ENCODE measurements at places on chromosomes 2 and 18.

DNA sequence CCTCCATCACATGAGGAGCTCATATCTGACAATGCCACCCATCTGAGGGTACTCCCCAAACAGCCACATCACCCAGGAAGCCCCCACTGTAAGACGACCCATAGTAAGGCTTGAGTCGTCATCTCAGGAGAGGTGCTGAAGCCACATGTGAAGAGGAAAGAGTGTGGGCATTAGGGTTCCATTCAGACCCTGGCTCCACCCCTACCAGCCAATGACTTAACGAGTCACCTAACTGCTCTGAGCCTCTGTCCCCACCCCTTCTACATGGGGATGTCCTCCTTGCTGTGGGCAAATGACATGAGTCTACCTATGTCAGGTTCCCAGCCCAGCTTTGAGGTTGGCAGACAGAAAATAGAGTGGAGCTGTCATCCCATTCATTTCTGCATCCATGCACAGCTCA is 46.3 kb downstream of the C1QL2 start:
- no peak for DNase-seq

DNA sequence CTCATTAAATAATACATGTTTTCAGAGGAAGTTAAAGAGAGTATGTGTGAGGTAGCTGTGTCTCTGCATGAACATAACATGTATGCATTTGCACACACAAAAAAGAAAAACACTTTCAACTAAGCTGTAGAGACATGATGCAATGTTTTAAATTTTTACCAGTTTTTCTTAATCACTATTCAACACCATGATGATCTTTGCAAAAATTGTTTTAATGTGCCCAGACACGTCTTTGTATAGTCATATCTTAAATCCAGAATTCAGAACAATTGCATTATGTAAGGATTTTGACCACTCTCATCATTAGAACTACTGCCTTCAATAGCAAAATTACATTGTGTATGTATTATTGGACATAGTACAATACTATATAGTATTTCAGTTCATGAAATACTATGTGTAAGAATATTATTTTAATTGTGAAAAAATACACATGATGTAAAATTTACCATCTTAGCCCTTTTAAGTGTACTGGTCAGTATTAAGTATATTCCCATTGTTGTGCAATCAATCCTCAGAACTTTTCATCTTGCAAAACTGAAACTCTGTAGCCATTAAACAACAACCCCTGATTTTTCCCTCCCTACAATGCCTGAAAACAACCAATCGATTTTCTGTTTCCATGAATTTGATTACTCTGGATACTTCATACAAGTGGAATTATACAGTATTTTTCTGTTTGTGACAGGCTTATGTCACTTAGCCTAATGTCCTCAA is 104.5 kb upstream of the ACVR2A start:
- DNase-seq = no peak

DNA sequence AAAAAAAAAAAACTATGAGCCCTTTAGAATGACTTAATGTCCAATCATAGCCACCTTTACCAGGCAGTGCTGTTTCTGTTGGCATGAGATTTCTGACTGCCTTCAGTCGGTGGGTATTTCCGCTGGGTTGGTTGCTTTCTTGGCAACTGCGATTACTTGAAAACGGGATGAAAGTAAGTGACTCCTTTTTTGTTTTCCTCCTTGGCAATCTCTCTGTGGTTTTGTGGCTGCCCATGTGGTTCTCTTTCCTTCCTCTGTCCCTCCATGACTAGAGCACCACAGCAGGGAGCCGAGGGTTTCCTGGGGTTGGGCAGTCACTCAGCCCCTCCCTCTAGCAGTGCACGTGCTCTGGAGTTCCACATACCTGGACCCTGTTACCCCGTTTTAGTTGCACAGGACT is 112.1 kb downstream of the KLHL29 start:
- DNase-seq = no peak

DNA sequence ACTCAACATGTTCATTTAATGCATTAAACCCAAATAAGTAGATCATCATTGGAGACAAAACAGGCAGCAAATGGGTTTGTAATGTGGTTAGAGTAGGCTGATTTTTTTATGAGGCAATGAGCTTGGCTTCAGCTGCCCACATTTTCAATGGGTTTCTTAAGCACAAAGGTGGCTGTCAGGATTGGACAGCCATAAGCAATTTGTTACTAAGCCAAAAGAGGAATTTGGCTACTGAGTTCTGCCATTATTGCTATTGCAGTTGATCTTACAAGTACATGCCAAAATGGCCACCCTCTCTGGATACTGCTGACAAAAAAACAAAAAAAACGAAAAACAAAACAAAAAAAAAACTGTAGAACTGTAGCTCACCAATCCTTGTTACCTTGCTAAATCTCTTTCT is 1348.0 kb upstream of the PIK3C3 start:
- no peak for DNase-seq

GRCh38 chr2:217943446-217944321 is 59.1 kb downstream of the TNS1 start:
- peak; percentile 73 for DNase-seq

DNA sequence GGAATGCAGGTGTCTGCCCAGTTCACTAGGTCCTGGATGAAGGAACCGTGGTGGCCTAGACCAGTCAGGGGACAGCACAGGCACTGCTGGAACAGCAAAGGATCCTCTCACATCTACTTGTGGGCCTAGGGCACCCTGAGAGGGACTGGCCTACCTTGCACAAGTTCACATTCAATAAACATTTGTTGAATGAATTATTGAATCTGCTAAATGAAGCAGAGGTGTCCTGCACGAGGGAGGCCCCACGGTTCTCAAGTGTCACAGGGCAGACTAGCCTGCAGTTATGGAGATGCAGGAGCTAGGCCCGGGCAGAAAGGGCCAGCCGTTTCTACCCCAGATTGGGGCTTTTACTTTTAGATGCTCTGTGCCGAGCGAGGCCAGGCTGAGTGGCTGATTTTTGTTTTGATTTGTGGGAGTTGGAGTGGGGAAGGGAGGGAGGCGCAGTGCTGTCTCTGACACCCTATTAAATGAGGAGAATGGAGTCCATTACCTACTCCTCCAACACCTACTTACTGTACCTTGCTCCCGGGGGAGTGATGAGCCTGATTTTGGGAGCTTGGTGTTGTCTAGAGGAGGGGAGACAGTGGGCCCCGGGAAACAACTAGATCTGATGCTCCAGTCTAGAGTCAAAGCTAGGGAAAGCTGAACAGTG is 18.4 kb downstream of the SH2D6 start:
- no peak for DNase-seq

DNA sequence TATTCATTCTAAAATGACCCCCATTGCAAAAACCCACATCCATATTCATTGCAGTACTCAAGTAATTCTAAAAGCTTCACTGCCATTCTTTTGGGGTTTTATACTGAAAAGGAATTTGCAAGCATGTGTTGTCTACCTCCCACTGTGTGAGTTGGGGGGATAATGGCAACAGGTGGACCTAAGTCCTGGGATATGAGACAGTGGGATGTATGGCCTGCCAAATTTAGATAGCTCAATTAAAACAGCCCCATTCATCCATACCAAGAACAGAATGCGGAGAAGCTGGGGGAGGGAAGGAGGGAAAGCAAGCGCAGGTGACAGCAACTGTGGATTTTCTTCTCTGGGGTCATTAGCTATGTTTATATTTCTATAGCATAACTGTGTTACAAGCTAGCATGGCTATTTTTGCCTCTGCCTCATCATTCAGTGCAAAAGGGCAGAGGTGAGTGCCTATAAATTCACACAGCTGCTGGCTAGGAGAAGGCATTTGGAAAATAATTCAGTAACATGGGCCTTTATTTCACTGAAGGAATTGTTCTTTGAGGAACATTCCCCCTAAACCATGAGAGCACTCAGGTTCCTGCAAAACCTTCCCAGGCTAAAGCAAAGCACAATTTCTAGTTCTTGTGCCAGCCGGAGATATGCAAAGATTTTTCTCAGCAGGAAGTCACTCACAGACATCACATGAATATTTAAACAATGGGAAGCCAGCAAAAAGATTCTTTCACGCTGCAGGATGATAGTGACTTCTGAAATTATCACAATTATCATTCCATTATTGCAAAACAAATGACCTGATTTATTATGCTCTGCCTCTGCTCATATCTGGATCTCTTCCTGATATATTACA is 393.9 kb upstream of the ACVR2A start:
- no peak for DNase-seq

GRCh38 chr2:163407296-163407695 is 328.5 kb downstream of the FIGN start:
- DNase-seq = no peak

DNA sequence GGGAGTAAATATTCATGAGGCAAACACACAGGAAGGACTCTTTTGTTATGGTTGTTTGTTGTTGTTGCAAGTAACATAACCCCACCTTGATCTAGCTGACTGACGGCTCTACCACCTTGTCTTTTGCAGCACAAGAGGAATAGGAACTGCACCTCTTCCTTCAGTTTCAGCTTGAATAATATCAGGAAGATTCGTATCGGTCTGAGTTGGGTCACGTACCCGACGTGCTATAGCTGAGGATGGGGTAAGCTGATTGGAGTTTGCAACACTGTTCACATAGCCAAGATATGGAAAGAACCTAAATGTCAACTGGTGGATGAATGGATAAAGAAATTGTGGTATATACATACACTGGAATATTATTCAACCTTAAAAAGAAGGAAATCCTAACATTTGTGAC is 14.5 kb upstream of the IL1RN start:
- DNase-seq = no peak

DNA sequence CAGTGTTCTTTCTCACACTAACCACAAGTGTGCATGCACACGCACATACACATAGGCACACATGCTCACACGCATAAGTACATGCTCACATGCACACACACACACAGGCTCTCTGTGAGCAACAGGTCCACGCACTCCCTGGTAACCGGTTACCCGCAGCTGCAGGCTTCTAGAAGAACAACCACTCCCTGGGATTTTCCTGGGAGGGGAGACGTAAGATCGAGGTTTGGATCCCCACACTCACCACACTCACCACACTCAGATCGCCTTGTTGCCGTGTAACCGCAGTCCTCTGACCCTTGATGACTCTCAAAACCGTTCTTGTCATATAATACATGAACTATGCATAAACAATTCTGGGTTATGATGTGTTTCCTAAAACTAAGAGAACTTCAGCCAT is 42.2 kb downstream of the TTC32 start:
- DNase-seq = no peak

DNA sequence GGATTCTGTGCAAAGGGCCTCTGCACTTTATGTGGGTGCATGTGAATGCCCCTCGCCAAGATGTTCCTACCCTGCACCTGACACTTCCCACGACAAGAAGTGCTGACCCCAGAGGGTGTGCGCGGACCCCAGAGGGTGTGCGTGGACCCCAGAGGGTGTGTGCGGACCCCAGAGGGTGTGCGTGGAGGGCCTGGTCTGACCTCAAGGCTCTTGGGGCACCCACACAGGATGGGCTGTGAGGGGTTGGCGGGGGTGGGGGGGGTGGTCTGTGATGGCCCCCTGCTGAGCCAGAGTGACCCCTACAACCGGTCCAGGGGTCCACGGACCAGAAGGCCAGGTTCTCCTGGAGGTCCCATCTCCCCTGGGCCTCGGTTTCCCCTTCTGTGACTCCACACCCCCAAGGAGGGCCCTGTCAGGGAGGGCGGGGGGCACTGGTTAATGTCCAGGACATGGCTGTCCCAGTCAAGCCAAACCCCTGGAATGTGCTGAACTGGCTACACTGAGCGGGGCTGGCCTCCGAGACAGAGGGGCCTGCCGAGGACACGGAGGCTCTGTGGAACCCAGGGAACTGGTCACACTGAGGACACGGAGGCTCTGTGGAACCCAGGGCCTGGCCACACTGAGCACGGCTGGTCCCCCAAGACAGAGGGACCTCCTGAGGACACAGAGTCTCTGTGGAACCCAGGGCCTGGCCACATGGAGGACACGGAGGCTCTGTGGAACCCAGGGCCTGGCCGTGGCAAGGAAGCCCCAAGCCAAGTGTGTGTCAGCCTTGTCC is 3.1 kb downstream of the NEU4 start:
- no peak for DNase-seq

- no peak for DNase-seq
Observed at GRCh38 chr2:234308813-234309195, 188.1 kb downstream of the ARL4C start.

GRCh38 chr2:207113414-207113813 is 52.3 kb downstream of the KLF7 start:
- no peak for DNase-seq

GRCh38 chr18:78857314-78858150 is 122.1 kb upstream of the SALL3 start:
- no peak for DNase-seq

- DNase-seq = no peak
Observed at GRCh38 chr2:144099780-144100377, 420.0 kb downstream of the ZEB2 start.

Data from activated naive CD8-positive, alpha-beta T cell treated with anti-CD3 and anti-CD28 coated beads, Interleukin-2, amount 10 ng/mL, durations not matched to agents 7 days and 5 days (primary cell).